ENCODE measurements at places on chromosomes 4 and X.

GRCh38 chrX:69024931-69025330 lies 140.3 kb downstream of the PJA1 start:
- no peak for DNase-seq

DNA sequence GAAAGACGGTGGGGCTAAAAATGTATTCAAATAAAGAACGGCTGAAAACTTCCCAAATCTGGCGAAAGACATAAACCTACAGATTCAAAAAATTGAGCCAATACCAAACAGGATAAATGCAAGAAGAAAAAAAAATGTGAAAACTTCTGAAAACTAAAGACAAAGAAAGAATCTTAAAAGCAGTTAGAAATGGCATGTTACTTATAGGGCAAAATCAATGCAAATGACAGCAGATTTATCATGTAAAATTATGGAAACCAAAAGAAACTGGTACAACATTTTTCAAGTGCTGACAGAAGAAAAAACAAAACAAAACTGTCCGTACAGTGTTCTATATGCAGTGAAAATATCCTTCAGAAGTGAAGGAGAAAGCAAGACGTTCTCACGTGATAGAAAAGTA lies 239.0 kb downstream of the PDGFC start:
- no peak for DNase-seq

DNA sequence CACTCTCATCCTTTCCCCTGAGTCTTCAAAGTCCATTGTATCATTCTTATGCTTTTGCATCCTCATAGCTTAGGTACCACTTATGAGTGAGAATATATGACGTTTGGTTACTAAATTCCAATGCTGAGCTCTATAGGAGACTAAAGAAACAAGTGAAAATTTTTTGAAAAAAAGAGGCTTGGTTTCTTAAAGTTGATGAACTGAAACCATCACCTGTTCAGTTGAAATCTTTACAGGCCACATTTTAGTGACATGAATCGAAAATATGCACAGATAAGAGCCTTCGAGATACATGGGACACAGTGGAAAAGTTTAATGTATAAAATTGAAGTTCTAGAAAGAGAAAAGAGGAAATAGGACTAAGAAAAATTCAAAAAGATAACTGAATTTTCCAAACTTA lies 195.8 kb downstream of the GPM6A start:
- DNase-seq, result no peak

DNA sequence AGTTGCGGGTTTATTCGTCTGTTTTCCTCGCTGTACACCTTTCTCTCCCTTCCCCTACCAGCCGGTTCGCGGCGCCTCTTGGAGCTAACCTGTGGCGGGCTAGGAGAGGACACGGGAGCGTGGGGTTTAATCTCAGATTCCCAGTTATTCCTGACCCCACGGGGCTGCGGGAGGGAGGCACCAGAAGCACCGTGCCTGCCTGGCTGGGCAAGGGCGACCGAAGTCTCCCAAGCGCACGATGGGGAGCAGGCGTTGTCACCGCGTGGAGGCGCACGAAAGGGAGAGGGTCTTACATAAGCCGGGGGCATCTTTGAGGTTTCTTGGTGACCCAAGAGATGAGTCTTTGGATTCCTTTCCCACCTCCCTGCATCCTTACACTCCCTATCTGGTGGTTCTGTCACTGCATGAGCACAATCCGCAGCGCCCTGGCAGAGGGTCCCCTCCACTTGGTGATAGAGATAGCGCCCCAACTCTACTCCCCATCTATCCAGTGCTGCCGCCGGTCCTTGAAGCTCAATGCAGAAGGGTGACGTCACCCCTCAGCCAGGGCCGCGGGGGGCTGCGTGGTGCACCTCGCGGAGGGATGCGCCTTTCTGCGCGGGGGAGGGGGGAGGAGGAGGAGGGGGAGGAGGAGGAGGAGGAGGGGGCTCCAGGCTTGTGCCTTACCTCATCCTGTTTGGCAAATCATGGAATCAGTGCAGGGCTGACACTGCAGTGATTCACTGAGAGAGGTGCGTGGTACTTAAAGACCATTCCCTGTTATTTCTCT lies 793 bp downstream of the TSPAN7 start:
- DNase-seq, result no peak

GRCh38 chrX:154540897-154541535 lies 5.6 kb downstream of the G6PD start:
- no peak for DNase-seq

- DNase-seq, result no peak
These were observed 2471.7 kb downstream of the ARAP2 start for GRCh38 chr4:33772582-33772981.

Measured in hematopoietic multipotent progenitor cell treated with erythropoietin and hydrocortisone succinate and interleukin-3 and kit ligand, for 17 days (in vitro differentiated cells).